Spleen (tissue), 13 donors: ENCODE measurements at places on chromosomes 1 and 21. TPM values are rescaled to one million over a fixed set of nuclear protein-coding genes. Genes with fewer than 3 reads are reported as not detected.

DNA sequence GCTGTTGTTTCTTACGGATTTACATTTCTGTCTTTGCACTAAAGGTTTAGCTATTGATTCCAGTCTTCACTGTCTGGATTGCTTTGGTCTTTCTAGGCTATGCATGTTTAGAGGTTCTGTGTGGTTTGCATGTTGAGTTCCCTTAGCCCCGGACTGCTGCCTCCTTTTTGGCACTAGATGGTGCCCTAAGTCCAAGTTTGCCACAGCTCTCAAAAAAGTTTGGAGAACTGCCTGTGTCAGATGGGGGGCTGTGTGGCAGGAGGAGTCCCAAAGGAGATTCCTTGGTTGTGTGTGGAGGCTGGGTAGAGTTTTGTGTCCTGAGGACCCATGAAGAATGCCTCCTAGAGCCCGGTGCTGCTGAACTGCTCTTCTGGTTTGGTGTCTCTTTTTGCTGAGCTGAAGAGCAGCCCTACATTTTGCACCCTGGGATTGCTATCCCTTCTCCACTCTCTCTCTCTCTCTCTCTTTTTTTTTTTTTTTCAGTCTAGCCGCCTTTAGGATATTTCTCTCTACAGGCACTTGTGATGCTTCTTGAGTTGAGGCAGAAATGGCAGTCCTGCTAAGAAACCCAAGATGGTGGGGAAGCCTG lies 74.4 kb downstream of the PTGS2 start:
- H3K27me3 ChIP-seq: no peaks in the 10 kb centered on the region
- DNase-seq: no peak
- H3K36me3 ChIP-seq: no peaks in the 10 kb centered on the region
- H3K27ac ChIP-seq: no peak overlapping the region
- no peaks in the 10 kb centered on the region for H3K4me1 ChIP-seq

DNA sequence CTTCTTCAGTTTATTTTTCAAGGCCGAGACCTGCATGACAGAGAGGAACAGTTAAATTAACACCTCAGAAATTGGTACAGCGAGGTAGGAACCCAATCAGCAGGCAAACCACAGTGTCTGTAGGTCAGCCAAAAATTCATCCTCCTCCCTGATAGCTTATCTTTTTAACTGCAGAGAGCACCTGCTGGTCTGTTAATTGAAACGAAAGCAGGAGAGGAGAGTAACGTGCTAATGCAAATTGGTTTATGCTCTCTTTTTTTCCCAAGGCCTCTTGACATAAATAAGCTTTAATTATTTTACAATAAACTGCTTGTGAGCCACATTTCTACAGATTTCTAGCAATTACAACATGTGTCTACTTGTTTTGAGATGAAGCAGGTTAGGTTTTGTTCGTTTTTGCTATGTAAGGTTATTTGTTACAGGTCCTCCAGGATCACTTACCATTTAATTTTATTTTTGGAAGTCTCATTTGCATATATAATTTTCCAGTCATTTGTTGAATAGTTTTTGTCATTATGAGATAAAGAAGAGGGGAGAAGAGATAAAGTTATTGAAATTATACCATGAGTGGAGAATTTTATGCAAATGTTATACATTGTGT lies 179.9 kb downstream of the DENND1B start:
- H3K27ac ChIP-seq: no peak overlapping the region
- peaks cover 8% of the 10 kb centered on the region for H3K36me3 ChIP-seq
- H3K4me3 ChIP-seq: no peak overlapping the region
- DNase-seq: no peak
- no peaks in the 10 kb centered on the region for H3K27me3 ChIP-seq

AIM2 gene
- total RNA-seq: 37.5 TPM

DNA sequence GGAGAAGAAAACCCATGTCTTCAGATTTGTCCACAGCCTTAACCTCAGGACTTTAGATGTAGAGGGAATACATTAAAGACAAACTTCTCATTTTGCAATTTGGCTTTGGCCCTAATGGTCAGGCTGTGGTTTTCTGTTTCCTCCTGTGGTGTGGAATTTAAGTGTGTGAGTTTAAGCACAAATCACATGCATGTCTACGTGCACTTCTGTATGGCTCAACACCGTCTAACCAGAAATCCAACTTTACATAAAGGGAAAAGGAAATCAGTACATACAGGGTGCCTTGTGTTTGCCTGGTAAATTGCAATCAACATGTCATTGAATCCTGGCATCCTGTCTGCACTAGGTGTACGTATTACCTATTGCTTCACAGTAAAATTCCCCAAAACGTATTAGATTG lies 1.2 kb upstream of the ZNF124 start:
- H3K4me1 ChIP-seq: peaks cover 15% of the 10 kb centered on the region
- no peaks in the 10 kb centered on the region for H3K27me3 ChIP-seq
- H3K27ac ChIP-seq: no peak overlapping the region
- no peaks in the 10 kb centered on the region for H3K36me3 ChIP-seq
- no peak for DNase-seq

DNA sequence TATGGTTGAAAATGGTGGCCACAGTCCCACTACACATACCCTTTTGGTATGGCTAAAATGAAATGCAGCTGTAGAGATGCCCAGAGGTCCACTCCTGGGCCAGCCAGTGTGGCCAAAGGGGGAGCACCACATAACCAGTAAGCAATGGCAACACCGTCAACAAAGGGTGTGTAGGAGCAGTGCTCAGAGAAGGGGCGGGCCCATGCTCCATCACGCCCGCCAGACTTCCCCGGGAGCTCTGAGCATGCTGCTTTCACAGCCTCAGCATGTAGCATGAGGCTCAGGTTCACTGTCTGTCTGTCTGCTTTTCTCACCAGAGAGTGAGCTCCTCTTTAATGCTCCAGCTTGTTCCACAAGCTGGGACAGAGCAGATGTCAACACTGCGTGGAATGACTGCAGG lies 537.6 kb downstream of the MATN1 start:
- H3K4me1 ChIP-seq: no peaks in the 10 kb centered on the region
- DNase-seq: no peak
- H3K4me3 ChIP-seq: no peak overlapping the region
- H3K27ac ChIP-seq: no peak overlapping the region
- peaks cover 44% of the 10 kb centered on the region for H3K27me3 ChIP-seq

DNA sequence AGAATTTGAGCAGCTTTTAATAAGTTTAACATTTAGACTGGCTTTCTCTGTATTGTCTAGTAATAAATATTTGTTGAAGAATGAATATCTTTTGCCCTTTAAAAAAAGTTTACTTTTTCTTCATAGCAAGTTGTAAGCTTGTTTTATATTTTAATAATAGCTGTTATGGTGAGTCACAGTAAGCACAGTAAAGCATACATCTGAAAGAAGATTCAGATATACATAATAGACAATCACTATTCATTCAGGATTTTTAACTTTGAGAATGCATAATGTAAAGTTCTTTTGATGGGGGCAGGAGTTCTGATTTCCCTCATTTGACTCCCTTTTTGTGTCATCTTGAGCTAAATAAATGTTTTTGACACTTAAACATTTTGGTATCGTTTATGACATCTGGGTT lies 66.0 kb downstream of the ZMYM4 start:
- H3K36me3 ChIP-seq: no peaks in the 10 kb centered on the region
- no peak overlapping the region for H3K4me3 ChIP-seq
- no peak overlapping the region for H3K27ac ChIP-seq
- H3K4me1 ChIP-seq: no peaks in the 10 kb centered on the region
- no peak for DNase-seq
- no peaks in the 10 kb centered on the region for H3K27me3 ChIP-seq

DNA sequence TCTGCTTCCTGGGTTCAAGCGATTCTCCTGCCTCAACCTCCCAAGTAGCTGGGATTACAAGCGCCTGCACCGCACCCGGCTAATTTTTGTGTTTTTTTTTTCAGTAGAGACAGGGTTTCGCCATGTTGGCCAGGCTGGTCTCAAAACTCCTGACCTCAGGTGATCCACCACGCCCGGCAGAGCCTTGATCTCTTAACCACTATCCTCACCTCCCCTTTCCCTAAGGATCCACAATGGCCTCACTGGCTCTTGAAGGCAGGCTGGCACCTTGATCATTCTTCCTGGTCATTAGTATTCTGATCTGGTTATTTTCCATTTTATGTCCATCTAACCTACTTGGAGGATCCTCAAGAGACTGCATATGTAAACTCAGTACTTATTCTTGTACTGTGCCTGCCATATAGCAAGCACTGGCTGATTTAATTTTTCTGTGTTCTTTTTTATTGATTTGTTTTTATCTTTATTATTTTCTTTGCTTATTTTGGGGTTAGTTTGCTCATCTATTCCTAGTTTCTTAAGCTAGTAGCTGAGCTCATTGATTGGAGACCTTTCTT lies 6.3 kb downstream of the RCC1 start:
- no peak for DNase-seq
- no peaks in the 10 kb centered on the region for H3K27me3 ChIP-seq
- H3K27ac ChIP-seq: no peak overlapping the region

- H3K36me3 ChIP-seq: no peaks in the 10 kb centered on the region
- H3K4me1 ChIP-seq: peaks cover 8% of the 10 kb centered on the region
Observed at GRCh38 chr1:61013946-61014667, 68.3 kb upstream of the NFIA start.

GRCh38 chr1:109627692-109628399 lies 8.2 kb downstream of the AMPD2 start:
- H3K36me3 ChIP-seq: peaks cover 60% of the 10 kb centered on the region
- no peak for DNase-seq
- no peaks in the 10 kb centered on the region for H3K27me3 ChIP-seq
- peaks cover 21% of the 10 kb centered on the region for H3K4me1 ChIP-seq
- no peak overlapping the region for H3K4me3 ChIP-seq

PTPN7 gene
- 41.1 TPM for total RNA-seq

DNA sequence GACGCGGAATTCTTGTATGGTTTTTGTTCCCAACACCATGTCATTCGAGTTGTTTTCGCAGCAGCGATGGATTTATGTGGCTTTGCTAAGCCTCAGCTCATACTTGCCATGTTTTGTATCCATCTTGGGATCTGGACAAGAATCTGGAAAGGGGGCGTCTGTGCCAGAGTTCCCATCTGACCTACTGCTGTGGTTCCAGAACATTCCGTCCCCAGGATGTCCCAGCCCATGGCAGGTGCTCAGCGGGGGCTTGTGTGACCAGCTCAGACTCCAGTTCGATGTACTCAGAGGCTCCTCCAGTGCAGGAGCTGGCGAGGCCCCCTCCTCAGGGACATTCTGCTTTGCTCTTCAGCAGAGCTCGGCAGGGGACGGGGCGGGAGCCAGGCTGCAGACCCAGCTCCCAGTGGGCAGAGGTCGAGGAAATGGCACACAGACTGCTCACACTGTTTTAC lies 24.0 kb upstream of the ADARB1 start:
- no peak overlapping the region for H3K4me3 ChIP-seq
- H3K4me1 ChIP-seq: no peaks in the 10 kb centered on the region
- H3K27ac ChIP-seq: no peak overlapping the region
- no peaks in the 10 kb centered on the region for H3K36me3 ChIP-seq

DNA sequence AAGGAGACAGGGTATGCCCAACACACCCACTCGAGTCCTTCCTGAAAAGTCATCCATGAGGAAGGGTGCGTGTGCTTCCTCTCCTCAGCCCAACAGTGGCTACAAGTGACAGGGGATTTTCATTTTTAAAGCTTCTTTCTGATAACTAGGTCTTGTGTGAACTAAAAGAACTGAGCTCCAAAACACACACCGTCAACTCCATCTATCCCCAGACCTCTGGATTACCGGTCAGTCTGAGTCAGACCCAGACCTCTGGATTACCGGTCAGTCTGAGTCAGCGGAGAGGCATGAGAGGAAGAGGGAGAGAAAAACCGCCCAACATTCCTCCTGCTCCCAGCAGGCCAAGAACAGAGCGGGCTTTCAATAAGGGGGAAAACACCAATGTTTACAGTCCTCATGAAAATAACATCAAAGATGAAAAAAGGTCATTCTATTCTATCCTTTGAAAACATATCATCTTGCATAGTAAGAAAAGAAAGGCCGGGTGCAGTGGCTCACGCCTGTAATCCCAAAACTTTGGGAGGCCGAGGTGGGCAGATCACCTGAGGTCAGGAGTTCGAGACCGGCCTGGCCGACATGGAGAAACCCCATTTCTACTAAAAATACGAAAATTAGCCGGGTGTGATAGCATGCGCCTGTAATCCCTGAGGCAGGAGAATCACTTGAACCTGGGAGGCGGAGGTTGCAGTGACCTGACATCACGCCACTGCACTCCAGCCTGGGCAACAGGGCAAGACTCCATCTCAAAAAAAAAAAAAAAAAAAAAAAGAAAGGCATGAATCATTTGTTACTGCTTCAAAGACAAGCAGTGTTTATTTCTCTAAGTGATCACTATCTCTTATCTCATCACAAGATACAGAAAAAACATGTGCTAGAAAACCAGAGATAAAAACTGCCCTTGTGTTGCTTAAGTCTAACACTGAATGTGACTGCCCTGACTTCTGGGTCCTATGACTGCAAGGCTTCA lies 3.4 kb downstream of the PTTG1IP start:
- H3K4me3 ChIP-seq: no peak overlapping the region
- DNase-seq: no peak
- no peaks in the 10 kb centered on the region for H3K27me3 ChIP-seq
- H3K4me1 ChIP-seq: peaks cover 88% of the 10 kb centered on the region

PDZK1 gene
- 0.41 TPM for total RNA-seq

DNA sequence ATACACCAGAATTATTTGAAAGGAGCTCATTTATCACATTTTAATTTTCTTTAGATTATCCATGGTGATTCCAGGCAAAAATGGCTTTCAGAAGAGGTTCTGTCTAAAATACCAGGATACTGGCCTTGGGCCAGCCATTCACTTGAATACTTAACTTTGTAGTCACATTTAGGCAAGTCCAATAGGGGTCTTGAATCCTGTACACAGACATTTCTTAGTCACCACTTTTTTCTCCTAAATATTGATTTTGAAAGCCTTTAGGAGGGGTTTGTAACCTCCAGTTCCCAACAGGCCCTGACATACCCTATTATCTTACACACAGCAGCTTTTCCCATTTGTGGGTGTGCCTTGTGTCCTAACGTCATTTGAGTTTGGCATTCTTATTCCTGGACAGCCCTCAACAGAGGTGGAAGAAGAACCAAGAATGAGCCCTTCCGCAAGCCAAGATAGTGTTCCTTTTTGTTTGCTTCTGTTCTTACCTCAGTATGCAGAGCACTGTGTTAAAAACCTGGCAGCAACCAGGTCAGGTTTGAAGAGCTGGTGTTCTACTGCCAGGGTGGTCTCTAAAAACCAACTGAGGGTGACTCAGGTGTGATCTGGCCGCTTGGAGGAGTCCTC lies 19.5 kb downstream of the MAP3K7CL start:
- no peak overlapping the region for H3K27ac ChIP-seq
- no peaks in the 10 kb centered on the region for H3K36me3 ChIP-seq
- H3K27me3 ChIP-seq: no peaks in the 10 kb centered on the region
- no peak overlapping the region for H3K4me3 ChIP-seq

ZNF695 gene
- 0.30 TPM for total RNA-seq

MEX3A gene
- total RNA-seq: 0.60 TPM
